AML-193 (cell line): ENCODE measurements at places on chromosomes 3 and 15.
A peak's percentile ranks its signal among the peaks of the same experiment; 100 is the strongest.

GRCh38 chr15:40563426-40563825, 1.4 kb downstream of the CCDC32 start:
- DNase-seq, result no peak

- DNase-seq, result peak; percentile 67
These were observed 10.4 kb downstream of the PEAK1 start for GRCh38 chr15:77409259-77410156.

DNA sequence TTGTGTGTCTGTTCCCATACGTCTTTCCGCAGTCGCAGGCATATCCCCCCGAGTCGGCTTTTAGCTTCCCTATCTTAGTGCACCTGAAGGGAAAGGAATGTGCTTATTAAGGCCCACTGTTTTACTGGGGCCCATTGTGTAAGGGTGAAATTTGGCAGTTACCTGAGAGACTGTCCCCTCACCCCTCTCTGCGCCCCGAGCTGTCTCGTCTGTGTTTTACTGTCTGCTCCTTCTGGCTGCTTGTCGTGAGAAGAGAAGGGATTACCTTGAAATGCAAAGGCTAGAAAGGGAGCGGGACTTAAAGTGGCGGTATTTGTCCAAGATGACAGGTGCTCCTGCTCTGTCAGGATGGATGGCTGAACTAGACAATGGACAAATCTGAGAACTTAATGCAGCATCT, 233.0 kb upstream of the POU1F1 start:
- no peak for DNase-seq

GRCh38 chr3:172616031-172616461, 92.8 kb upstream of the TNFSF10 start:
- DNase-seq, result no peak

DNA sequence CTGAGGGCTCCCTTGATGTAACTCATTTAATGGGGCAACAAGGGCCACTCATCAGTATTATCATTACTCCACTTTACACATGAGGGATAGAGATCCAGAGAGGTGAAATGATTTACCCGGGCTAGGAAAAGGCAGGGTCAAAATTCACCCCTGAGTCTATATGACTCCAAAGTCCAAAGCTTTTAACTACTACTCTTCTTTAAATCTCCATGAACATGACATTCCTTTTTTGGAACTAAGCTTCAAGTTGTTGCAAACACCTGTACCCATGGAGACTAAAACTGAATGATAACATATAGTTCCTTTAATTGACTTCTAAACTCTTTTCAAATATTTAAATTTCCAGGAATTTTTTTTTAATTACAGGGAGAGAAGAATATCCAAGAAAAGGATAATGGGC, 292.9 kb upstream of the GADL1 start:
- no peak for DNase-seq

DNA sequence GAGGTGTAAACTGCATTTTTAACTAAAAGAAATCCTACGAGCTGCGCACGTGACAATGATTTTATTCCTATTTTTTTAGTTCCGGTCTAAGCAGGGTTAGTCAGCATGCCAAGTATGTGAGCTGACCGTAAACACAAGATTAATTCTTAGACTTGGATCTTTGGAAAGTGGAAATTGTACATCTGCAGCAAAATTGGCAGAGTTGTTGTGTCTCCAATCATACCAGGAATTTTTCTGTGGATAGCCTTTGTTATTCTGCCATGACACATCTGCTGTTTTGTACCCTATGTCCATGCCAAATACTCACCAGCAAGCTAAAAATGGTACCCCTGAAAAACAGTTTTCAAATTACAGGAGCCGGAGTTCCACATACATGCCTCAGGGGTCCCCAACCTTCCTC, 562.5 kb downstream of the UNC13C start:
- DNase-seq, result no peak

GRCh38 chr3:157589211-157589610, 86.0 kb upstream of the VEPH1 start:
- DNase-seq, result no peak

GRCh38 chr15:85063522-85064079, 81.9 kb downstream of the PDE8A start:
- no peak for DNase-seq

- DNase-seq, result no peak
These were observed 34.8 kb downstream of the UBE2E1 start for GRCh38 chr3:23840521-23840920.

DNA sequence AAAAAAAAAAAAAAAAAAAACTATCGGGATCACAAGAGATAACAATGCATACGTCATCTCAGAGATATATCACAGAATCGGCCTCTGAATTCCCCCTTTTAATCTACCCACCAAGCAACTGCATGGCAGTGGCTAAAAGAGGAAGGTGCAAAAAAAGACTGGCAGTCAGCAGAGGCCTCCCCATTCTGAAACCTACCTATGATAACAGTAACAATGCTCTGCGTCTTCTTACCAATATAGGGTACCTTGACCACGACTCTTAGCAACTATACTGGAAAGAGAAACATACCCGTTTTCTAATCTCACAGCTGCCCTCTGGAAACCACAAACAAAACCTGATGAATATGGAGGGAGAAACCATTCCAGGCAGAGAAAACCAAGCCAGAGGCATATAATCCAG, 106.9 kb downstream of the ULK4 start:
- DNase-seq, result no peak

- DNase-seq, result no peak
These were observed 976 bp upstream of the ABTB1 start for GRCh38 chr3:127671523-127672428.

GRCh38 chr3:42094128-42094527, 3.0 kb downstream of the TRAK1 start:
- DNase-seq, result no peak

DNA sequence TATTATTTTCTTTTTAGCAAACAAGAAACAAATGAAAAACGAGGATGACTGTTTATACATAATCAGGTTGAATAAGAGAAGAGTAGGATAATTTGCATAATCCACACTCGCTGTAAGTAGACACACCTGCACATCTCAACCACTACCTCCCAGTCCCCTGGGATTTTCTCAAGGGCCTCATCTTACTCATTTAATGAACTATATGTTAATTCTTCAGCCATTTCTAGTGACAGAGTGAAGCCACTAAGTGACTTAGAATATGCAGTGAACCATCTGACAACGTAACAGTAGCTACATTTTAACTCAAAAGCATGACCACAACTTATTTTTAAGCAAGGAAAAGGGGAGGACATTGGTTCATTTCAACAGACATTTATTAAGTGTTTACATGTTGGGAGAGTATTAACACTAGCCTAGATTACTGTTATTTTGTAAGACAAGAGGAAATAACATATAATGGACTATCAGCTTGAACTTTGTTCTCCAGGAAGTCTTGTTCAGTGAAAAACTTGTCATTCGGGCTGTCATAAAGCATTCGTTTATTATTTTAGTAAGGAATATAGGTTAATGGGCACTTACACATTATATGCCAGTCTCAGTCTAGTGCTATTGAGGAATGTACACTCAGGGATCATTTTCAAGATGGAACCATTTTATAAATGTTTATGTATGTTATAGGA, 173.0 kb upstream of the ROBO2 start:
- DNase-seq, result no peak

GRCh38 chr3:158313338-158313927, 203.5 kb downstream of the RSRC1 start:
- peak; percentile 59 for DNase-seq

- no peak for DNase-seq
These were observed 257.8 kb downstream of the EBLN2 start for GRCh38 chr3:73319179-73319769.

- DNase-seq, result no peak
These were observed 13.1 kb upstream of the SNX22 start for GRCh38 chr15:64138331-64138941.

DNA sequence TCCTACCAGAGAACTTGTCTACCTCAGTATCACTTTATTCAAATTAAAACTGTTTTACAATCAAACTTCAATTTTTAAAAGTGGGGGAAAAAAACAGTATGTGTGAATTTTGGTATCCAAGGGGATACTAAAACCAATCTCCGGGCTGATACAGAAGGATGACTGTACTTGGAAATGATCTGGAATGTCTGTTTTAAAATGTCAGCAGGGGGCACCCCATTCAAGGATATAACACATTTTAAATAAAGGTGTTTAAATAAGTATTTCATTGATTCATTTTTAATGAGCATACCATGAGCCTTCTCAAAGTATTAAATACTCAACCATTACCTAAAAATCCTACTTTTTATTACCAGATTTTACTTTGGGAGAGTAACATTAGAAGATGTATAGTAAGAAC, 67.9 kb downstream of the ULK4 start:
- DNase-seq, result peak; percentile 40

GRCh38 chr3:97827741-97828471, 6.1 kb downstream of the CRYBG3 start:
- no peak for DNase-seq

GRCh38 chr3:157529751-157530150, 26.5 kb upstream of the VEPH1 start:
- DNase-seq, result no peak

- DNase-seq, result no peak
These were observed 605.8 kb downstream of the EPHA3 start for GRCh38 chr3:89713196-89713595.

DNA sequence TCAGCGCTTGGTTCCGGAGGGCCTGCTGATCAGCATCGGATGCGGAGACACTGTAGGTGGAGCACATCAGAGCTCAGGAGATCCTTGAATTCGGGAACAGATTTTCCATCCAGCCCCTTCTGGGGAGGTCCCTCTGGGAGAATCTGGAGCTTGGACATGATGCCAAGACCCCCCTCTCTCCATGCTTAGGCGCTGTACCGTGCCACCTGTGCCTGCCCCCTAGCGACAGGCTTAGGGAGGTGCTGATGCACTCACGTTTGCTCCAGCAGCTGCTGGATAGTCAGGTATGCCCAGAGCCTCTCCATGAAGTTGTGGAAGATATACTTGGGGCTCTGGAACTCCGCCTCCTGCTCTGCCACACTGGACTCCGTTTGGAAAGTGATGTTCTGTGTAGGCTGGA, 9.7 kb downstream of the ITIH4 start:
- no peak for DNase-seq

GRCh38 chr3:126274735-126275619, 82.2 kb downstream of the KLF15 start:
- peak; percentile 61 for DNase-seq

GRCh38 chr3:27596334-27596841, 112.2 kb upstream of the SLC4A7 start:
- DNase-seq, result peak; percentile 68

DNA sequence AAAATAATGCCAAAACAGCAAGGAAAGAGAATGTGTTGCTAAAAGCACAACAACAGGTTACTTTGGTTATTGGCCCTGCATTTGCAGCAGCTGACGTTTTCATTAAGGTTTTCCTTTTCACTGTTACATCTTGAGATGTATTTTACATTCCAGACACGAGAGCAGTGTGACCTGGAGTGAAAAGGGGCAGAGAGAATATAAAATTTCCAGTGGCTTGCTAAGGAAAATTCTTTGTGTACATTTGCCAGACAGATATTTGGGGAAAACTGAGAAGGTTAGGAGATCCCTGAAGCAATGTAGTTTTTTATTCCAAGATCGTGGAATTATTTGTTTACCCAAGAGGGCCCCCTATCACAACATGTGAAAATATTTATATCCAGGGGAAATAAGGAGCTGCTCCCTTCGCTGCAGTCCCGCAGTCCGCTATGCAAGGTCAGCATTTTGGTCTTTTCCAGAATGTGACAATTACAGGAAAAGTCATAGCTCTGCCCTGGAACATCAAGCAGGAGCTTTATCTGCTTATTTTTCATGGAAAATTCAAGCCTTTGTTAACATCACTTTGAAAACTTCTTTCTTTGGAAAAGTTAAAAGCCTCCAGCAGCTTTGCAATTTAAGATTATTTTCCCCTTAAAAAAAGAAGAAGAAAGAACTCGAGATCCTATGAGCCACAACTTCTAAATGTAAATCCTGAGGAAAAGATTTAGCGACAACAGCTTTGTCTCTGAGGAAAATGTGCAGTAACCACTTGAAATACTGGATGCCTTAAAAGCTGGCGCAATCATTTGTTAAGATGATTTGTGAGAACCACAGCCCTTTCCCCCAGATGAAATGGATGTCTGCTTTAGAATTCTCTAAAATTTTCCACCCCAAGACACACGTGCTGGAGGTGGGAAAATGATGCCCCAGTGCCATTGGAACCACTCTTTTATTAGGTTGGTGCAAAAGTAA, 256.4 kb upstream of the TPM1 start:
- no peak for DNase-seq

DNA sequence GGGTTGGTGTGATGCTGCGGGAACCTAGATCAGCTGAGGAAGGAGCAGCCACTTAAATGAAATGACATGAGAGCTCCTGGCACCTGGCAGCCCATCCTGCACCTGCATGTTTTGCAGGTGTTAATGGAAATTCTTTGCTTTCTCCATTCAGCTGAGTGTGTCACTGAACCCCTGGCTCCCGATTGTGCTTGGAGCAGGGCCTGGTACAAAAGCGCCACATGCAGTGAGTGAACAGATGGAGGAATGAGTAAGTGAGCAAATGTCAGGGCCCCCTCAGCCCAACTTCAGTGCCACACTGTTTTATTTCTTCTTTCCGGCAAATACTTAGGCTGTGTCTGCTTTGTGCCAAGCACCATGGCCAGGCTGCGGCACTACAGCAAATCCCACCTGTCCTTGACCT, 132.2 kb downstream of the ASB7 start:
- no peak for DNase-seq

- DNase-seq, result no peak
These were observed 2.8 kb upstream of the ISG20 start for GRCh38 chr15:88636050-88636449.

- no peak for DNase-seq
These were observed 177.2 kb downstream of the LRRC3B start for GRCh38 chr3:26799679-26800317.

GRCh38 chr15:93185796-93186195, 96.8 kb upstream of the RGMA start:
- DNase-seq, result no peak

GRCh38 chr3:42830437-42831320, 21.4 kb downstream of the ACKR2 start:
- DNase-seq, result peak; percentile 82

- DNase-seq, result no peak
These were observed 20.9 kb downstream of the LINGO1 start for GRCh38 chr15:77611767-77612166.

DNA sequence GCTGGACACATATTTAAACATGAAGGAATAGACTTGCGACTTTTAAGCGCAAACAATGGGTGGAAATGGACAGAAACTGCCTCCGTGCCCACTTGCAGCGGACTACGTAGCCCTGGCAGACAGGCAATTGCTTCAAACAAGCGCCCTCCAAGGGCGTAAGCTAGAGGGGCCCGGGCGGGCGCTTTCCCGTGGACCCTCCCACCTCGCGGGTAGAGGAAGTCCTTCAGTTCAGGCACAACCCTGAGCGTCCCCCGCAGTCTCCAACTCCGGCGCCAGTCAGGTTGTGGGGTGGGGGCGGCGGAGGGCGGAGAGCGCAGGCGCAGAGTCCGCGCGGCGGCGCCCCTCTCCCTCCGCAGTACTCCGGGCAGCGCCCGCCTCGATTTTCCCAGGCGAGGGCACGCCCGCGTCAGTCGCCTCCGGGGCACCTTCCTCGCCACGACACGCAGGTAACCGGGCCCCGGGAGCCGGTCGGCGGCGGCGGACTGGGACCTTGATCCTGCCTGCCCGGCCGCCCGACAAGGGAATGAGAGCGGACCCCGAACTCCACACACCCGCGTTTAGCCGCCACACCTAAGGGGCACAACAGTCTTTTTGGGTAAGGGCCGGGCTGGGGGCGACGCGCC, at the start of gene SLC35G2:
Gene SLC35G2 (plus strand): TSS at position 358 of the 623 bp plus-strand sequence. CDS start 35,335 bp downstream, outside the sequence.
- DNase-seq, result no peak
